ENCODE measurements at places on chromosomes 2 and 18. TPM values are rescaled to one million over a fixed set of nuclear protein-coding genes. Genes with fewer than 3 reads are reported as not detected.

PARD6G gene
- total RNA-seq = 18.0 TPM

SCN7A gene
- not detected for total RNA-seq

ACMSD gene
- not detected for total RNA-seq

DNA sequence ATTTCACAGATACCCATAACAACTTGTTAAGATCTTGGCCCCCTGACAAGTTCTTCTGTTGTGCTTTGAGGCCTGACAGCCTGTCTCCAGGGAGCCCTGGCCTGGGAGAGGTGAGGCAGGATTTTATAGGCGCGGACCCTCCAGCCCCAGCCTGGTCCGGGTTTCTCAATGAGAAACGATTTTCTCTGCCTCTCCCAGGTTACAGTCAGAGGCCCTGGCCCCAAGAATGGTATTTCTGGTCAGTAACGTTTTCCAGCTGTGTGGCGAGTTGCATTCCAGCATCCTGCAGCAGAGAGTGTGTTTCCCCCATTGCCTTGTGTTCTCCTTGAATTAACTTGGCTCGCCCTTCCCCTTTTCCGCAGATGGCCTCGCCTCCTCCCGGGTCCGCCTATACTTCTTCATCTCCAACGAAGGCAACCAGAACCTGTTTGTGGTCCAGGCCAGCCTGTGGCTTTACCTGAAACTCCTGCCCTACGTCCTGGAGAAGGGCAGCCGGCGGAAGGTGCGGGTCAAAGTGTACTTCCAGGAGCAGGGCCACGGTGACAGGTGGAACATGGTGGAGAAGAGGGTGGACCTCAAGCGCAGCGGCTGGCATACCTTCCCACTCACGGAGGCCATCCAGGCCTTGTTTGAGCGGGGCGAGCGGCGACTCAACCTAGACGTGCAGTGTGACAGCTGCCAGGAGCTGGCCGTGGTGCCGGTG is 3.0 kb downstream of the INHBB start:
- no peak for DNase-seq

DNA sequence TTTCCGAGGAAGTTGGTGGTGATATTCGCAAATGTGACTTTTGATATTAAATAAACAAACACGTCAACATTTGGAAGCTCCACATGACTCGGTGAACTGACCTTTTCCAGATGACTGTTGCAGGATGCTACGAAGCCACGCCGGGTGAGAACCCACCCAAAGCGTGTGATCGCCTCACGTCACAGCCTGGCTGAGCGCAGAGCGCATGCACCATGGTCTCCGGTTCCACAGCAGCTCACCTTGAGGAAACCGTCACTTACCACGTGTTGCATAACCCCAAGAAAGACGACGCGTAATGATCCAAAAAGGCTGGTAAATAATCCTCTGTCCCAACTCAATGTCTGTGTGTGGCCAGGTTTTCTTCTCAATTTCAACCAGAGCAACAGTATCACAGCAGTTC is 64.5 kb upstream of the CTDP1 start:
- DNase-seq = no peak

GRCh38 chr2:163471947-163472346 is 263.9 kb downstream of the FIGN start:
- no peak for DNase-seq

DNA sequence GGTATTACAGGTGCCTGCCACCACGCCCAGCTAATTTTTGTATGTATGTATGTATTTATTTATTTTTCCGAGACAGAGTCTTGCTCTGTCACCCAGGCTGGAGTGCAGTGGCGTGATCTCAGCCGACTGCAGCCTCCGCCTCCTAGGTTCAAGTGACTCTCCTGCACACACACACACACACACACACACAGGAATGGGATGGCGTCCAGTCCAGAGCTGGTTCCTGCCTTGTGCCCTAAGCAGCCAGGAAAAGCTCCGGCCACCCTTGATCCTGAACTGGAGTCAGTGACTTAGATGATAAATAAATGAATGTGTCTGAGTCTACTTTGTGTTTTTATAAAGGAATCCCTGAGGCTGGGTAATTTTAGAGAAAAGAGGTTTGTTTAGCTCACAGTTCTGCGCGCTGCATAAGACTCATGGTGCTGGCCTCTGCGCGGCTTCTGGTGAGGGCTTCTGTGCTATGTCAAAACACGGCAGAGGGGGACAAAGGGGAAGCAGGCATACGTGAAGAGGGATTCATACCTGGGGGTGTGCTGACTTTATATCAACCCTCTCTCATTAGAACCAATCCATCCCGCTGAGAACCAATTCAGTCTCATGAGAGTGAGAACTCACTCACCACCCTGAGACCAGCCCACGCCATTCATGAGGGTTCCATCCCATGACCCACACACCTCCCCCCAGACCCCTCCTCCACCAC is 59.7 kb upstream of the PHLPP1 start:
- no peak for DNase-seq

DNA sequence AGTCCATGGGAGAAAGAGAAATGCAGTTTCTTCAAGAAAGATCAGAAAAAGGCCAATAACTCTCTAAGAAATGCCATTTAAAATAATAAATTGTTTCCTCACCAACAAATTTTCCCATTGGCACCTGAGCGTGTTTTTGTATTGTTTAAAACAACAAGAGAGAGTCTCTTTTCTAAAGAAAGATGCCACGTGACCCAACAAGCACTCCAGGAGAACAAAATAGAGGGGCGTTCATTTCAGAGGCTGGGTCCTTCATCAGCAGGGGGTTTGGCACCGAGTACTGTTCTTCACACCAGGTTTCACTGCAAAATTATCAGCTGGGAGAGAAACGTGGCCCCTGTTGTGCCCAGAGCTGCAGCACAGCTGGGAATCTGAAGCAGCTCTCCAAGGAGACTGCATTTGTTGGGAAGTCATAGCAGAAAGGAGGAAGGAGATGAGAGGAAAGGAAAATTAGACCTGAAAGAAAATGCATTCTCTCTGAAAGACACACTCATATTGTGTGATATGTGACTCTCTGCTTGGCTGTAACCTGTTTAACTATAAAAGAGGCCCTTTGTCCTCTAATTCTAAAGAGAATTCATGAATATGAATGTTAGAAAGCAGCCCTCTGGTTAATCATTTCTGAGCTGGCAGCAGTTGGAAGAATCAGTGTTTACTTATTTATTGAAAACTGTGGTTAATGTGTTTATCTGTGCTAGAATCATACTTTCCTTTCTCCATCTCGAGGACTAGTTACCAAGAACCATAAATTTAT is 205.3 kb upstream of the CDH20 start:
- DNase-seq = no peak
